Hepatic stellate cell (primary cell): ENCODE measurements at places on chromosomes 1 and 21.

DNA sequence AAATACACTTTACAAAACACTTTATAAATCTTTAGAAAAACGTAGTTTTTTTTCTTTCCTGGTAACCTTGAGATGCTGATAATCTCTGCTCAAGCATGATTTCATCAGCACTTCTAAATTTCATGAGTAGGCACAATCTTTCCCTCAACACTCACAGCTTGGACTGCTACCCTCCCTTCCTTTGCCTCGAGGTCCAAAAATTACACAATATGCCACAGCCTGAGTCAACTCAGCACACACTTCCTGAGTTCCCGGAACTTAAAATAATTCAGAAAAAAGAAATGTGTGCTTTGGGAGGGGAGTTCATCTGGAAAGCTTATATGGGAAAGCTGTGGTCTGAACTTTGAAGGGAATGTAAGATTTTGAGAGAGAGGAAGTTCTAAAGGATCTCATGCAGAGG, 5.9 kb downstream of the CLCA2 start:
- DNase-seq, result peak; percentile 58

DNA sequence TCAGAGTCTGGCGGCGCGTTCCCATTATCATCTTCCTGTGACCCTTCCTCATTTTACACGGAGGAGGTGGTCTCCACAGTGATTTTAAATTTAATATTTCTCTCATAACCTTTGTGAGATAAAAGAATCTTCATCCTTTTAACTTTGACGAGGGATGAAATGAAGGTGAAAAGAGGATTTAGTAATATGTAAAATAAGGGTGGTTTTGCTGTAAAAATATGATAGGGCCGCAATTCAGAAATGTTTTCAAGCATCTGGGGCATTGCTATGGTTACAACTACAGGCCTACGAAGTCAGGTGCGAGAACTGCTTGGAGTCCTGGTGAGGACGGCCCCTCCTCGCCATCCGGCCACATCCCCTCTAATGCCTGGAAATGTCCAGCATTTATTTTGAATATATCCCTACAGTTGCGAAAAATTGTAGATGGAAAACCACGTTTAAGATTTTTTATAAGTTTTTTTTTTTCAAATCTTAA, 422 bp upstream of the RSBN1 start:
- no peak for DNase-seq

DNA sequence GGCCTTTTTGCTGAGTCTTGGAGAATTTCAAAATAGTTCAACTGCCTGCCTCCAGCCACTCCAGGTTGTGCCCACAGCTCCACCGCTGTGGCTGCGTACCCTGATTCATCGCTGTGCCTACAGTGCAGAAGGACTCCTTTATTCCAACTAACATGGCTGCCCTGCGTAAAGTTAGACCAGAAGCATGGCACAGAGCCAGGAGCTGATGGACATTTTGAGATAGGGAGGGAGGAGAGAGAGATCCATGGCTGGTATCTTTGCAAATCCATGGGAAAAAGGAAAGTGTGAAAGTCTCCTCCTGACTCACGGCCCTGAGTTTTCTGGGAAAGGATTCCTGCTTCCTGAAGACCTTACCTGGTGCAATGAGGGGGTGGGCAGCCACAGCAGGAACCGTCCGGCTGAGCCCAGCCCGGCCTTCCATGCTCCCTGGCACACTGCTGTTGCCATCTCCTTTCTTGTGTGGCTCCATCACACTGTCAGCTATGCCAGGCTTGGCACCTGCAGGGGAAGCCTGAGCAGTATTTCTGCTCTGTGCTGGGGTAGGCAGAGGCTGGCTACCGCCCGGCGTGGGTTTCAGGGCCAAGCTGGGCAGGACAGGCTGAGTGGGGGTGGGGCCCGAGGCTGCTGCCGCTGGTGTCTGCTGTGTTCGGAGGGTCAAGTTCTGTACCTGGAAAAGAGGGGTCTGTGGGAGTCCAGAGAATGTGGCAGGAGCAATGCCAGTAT, 46.0 kb upstream of the A3GALT2 start:
- DNase-seq, result no peak

- DNase-seq, result no peak
These were observed 736.3 kb downstream of the LTN1 start for GRCh38 chr21:28256420-28256831.

DNA sequence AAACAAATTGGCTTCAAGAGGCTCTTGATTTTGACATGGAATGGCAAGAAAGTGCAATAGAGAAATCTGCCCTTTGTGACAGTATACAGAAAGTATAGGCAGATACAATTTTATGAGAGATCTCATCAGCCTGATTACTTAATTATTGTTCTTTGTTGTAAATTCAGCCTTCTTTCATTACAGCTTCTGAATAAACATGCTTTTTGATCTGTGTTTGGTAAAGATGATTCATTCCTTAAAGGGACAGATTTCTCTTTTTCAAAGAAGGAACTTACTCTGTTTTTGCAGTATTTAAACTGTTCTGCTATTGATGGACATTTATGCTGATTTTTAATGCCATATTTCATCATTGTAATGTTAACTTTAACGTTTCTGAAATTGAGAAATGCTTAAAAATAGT, 13.7 kb upstream of the MPC2 start:
- no peak for DNase-seq
